ENCODE measurements at places on chromosomes 4 and X. TPM values are rescaled to one million over a fixed set of nuclear protein-coding genes. Genes with fewer than 3 reads are reported as not detected.

Gene MGARP
- total RNA-seq = not detected

Gene SHOX
- total RNA-seq = not detected

Gene SPANXB1
- total RNA-seq = not detected

GRCh38 chrX:73647632-73648322, 84.8 kb downstream of the CHIC1 start:
- ATAC-seq = no peak

GRCh38 chrX:14927401-14927800, 54.2 kb downstream of the MOSPD2 start:
- ATAC-seq = no peak

DNA sequence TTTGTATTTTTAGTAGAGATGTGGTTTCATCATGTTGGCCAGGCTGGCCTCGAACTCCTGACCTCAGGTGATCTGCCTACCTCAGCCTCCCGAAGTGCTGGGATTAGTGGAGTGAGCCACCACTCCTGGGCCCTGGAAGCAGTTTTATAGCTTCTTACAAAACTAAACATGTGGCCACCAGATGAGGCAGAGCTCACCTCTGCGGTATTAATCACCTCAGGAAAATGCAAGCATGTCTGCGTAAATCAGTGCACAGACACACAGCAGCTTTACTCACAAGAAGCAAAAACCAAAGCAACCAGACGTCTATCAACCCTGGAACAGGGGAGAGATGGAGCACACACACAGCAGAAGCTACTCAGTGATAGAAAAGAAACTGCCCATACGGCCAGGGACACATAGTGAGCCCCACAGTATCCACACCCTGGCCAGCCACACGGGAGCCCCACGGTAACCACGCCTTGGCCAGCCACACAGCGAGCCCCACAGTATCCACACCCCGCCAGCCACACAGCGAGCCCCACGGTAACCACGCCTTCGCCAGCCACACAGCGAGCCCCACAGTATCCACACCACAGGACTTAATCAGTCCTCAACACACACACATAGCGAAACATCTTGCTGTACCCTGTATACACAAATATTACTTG, 30.2 kb downstream of the PPP2R3B start:
- peak; percentile 28 for ATAC-seq

DNA sequence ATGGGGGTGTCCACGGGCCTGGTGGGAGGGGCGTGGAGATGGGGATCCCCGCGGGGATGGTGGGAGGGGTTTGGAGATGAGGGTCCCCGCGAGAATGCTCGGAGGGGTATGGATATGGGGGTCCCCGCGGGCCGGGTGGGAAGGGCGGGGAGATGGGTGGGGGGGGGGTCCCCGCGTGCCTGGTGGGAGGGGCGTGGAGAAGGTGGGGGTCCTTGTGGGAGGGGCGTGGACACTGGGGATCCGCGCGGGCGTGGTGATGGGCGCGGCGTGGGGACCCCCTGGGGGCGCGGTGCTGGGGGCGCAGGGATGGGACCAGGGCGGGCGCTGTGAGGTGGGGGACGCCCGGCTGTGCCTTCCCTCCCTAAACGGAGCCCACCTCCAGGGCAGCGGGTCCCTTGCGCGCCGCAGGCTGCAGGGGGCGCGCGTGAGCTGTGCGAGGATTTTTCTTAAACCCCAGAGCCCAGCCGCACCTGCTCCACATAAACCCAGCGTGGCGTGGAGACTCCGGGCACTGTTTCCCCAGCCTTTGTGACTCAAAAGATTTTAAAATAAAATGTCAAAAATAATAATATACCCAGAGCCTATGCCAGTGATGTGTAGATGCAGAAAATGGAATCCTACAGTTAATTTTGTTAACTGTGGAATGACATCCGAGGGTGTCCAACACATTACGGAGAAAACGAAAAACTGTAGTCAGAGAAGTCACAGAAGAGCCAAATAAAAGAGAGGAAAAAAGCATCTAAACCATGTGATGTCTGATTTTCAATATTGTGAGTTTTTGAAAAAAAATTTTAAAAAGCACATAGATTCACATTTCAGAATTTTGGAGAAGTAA, 1.5 kb upstream of the ASMTL start:
- peak; percentile 49 for ATAC-seq

GRCh38 chr4:8725071-8725841, 132.7 kb downstream of the CPZ start:
- no peak for ATAC-seq

All from activated T-helper 17 cell treated with anti-CD3 and anti-CD28 coated beads, Interleukin-2, amount 50 U/mL, for 72 hours (primary cell).